ENCODE measurements at places on chromosomes 6 and 20.

DNA sequence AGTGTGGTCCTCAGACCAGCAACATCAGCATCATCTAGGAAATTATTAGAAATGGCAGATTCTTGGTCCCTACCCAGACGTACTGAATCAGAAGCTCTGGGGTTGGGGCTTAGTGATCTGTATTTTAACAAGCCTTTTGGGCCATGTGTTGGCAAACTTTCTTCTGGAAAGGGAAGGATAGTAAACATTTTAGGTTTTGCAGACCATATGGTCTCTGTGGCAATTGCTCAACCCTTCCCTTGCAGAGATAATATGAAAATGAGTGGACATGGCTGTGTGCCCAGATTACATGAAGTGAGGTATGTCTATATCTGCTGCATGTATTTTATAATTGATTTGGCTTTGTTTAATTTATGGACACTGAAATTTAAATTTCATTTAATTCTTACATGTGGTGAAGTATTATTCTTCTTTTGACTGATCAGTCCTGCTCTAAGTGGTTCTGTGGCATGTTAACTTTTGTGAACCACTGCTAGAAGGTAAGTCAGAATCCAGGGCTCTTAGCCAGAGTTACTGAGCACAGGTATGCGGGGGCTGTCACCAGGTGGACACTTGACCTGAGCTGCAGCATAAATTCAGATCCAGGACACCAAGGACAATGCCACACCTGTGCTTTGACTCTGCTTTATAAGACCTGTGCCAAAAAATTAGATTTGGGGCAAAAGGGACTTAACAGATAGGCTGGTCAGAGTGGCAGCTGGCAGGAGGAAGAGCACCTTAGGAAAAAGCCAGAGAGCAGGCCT is 43.2 kb downstream of the LY86 start:
- DNase-seq: no peak

DNA sequence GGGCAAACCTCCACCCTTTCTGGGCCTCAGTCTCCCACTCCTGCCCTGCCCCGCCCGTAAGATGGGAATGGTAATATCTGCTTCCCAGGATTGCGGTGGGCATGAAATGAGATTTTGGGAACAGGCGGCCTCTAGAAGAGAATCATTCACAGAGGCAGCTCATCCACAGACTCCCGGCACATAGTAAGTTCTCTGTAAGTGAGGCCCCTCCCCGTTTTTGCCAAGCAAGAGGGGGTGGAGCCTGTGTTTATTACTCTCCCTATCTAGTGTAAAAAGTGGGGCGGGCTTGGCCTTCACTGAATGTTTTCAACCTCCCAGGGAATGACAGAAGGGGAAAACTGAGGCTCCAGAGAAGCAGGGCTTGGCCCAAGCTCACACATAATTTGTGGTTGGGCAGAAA is 20.0 kb downstream of the SUN5 start:
- no peak for DNase-seq

- DNase-seq: no peak
Observed at GRCh38 chr20:44990425-44990824, 24.1 kb downstream of the STK4 start.

DNA sequence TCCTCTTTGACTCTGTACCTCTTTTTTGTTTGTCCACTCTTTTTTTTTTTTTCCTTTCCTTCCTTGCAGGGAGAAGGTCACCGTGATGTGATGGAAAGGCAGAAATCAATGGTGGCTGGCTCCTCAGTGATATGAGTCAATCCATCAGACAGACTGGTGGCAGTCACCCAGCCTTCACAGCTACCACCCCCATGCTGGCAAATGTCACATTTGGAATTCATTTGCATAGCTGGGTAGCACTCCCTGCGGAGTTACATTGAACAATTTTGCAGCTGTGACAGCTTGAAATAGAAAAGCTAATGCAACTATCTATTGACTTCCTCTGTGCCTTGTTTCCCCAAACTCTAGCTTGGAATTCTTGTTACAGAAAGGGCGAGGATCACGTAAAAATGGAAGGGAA is 668.4 kb downstream of the C6orf118 start:
- DNase-seq: no peak

DNA sequence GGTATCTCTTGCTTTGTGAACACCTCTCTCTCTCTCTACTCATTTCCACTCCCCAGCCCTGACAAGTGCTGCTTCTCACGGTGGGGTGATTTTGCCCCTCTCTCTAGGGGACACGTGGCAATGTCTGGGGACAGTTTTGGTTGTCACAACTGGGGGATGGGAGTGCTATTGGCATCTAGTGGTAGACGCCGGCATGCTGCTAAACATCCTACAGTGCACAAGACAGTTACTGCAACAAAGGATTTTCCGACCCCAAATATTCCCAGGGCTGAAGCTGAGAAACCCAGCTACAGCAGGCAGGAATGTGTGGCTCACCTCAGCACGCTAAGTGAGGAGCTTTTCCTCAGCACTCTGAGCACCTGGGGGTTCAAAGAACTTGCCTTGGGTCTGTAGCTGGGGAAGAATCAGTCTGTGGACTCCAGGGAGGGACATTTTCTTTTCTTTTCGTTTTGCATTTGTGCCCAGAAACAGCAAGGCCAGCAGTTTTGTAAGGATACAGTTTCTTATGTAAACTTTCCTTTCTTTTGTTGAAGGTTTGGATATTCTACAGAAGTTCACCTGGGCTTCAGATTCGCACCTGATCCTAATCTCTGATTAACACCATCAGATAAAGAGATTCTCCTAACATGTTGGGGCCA is 246.9 kb upstream of the ZFP64 start:
- DNase-seq: no peak

DNA sequence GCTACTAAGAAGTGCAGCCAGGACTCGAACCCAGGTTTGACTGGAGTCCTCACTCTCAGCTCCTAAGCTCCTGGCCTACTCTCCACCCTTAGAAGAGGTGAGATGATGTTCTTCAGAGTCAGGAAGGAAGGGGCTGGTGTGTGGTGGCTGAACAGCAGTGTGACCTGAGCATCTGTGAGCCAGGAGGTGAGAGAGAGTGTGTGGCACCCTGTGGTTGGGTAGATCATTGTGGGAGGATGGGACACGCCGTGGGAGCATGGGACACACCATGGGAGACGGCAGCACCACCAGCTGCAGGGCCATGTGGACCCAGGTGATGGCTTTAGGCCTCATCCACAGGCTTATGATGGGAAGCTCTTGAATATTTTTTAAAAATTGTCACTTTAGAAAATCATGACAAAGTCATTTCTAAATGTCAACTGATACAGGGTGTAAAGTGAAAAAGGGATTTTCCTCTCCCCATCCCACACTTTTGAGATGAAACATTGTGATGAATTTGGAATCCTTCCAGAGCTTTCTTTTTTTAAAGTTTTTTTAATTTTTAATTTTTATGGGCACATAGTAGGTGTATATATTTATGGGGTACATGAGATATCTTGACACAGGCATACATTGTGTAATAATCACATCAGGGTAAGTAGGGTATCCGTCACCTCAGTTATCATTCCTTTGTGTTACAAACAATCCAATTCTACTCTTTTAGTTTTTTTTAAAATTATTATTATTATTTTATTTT is 31.6 kb downstream of the SRC start:
- DNase-seq: no peak

DNA sequence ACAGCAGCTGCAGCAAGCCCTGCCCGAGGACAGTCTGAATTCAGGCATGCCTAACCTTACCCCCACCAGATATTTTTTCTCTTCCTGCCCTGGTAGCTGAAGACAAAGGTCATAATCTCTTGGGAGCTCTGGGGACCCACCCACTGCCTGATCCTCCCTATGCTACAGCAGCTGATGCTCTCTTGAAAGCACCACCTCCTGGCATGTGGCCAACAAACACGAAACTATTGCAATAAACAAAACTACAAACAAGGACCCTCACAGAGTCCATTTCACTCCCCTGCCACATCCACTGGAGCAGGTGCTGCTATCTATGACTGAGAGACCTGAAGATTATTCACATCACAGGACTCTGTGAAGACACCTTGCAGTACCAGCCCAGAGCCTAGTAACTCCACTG is 238.5 kb upstream of the HS3ST5 start:
- no peak for DNase-seq

DNA sequence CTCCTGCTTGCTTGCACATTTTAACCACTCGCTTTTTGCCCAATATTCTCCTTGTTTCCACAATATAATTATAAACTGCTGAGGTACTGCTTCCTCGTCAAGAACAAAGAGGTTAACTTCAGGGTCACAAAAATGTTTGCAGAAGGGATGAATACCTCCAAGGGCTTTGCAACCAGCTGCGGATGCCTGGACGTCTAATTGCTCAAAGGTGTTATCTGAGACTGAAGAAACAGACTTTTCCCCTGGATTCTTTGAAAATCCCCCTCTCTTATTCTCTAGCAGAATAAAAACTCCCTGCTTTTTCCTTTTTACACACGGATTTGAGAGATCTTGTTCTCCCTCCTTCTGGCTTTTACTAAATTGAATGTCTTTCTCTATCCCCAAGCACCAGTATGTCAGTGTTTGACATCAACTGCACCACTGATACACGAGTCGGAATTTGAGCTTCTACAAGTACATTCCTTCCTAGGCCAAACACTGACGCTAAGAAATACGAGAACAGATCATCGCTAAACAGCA is 336 bp upstream of the SMPDL3A start:
- no peak for DNase-seq

Measured in ACHN (cell line).